Left renal cortex interstitium (tissue), 4 donors: ENCODE measurements at places on chromosomes 12 and 14. TPM values are rescaled to one million over a fixed set of nuclear protein-coding genes. Genes with fewer than 3 reads are reported as not detected.

- DNase-seq = no peak
Measured at GRCh38 chr12:9365296-9365695, 157.1 kb upstream of the PZP start.

DNA sequence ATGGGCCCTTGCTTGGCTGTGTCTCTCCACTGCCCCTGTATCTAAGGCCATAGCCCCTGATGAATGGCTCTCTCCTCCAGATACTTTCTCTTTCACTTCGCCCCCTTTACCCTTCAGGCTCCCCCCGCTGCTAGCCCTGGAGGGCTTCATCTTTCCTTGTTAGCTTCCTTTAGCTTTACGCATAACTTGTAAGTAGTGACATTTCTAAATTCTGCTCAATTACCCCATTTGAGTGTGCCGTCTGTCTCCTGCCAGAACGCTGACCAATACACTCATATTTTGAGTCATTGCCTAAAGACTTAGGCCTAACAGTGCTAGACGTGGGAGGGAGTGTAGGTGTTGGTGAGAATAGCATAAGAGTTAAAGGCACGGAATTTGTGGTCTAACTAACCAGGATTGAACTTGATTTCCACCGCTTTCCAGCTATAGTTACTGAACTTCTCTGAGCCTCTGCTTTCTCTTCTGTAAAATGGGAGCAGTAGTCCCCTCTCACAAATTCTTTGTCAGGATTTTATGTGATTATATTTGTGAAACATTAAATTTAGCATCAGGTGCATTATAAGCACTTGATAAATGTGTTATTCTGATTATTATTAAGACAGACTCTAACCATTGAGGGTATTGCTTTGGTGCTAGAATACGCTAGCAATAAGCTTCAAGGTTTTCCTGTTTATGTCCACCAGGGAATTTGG, 129.3 kb downstream of the ZFP36L1 start:
- DNase-seq = no peak

GRCh38 chr14:73245480-73246325, 8.4 kb downstream of the PAPLN start:
- no peak for DNase-seq

GRCh38 chr14:52914295-52914694, 36.6 kb downstream of the FERMT2 start:
- no peak for DNase-seq

GRCh38 chr14:30214014-30214413, 286.4 kb upstream of the PRKD1 start:
- DNase-seq = no peak

DNA sequence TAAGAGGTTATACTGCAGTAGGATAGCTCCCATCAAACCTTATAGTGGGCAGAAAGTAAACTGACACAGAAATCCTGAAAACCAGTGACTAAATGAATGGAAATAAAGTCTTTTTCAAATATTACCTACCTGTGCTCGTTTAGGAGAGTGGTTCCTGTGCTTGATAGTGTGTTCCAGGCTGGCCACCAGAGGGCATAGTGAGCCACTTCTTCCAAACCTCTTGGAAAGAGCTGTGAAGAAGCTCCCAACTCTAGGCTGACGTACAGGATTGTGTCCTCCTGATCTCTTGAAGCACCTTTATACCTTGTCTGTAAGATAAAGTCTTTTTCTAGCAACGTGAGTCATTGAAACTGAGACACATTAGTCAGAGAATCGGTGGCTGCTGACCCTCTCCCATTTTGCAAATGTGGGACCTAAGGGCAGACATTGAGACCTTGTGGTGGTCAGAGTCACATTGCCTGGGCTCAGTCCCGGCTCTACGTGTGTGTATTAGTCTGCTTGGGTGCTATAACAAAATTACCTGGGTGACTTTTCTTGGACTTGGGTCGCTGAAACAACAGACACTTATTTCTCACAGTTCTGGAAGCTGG, 17.6 kb downstream of the TDP1 start:
- DNase-seq = peak; percentile 13

GRCh38 chr12:93698307-93699092, 21.3 kb downstream of the CRADD start:
- no peak for DNase-seq

GRCh38 chr12:84016956-84017355, 895.6 kb downstream of the SLC6A15 start:
- no peak for DNase-seq

- DNase-seq = no peak
Measured at GRCh38 chr14:65833267-65833880, 420.8 kb downstream of the FUT8 start.

- peak; percentile 10 for DNase-seq
Measured at GRCh38 chr12:9925705-9926393, 6.3 kb downstream of the CLEC2A start.

DNA sequence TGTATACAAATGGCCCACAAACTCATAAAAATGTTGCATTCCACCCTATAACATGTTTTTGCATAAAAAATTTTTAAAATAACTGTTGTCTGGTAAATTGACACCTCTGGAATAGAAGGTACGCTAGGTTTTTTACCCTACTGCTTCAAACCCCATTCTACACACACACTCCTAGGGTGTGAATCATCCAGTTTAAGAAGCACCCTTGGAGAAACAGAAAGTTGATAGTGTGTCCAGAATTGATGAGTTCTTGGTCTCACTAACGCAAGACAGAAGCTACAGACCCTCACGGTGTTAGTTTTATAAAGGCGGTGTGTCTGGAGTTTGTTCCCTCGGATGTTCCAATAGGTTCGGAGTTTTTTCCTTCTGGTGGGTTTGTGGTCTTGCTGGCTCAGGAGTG, 158.5 kb downstream of the KLRB1 start:
- no peak for DNase-seq

- DNase-seq = no peak
Measured at GRCh38 chr14:67133595-67134441, 55.4 kb upstream of the GARIN2 start.

DNA sequence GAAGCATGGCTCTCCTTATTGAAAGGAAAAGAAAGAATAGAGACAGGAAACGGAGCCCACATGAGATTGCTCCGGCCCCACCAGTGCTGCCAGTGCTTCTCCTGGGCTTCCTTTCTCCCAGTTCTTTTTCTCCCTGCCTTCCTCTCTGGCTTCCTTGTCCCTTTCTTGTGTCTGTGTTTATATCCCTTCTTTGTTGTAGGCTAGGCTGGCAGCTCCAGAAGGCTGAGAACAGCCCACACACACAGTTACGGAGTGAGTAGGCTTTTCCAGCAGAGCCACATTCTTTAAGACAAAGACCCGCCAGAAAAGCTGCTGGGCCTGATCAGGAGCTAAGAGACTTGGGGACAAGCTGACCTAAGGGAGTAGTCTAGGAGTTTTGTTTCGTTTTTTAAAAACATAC, 13.0 kb downstream of the CIPC start:
- DNase-seq = no peak

Gene KLHDC1
- polyA plus RNA-seq = 5.5 TPM

Gene SERPINA3
- polyA plus RNA-seq = 0.48 TPM

Gene CYP27B1
- 1.6 TPM for polyA plus RNA-seq

Gene PLEKHD1
- 6.6 TPM for polyA plus RNA-seq

Gene TXNDC16
- 23.2 TPM for polyA plus RNA-seq

Gene KCNJ8
- polyA plus RNA-seq = 22.3 TPM
